Right hindlimb (tissue), 1 donor: ENCODE measurements at places on chromosomes 16 and 17.

DNA sequence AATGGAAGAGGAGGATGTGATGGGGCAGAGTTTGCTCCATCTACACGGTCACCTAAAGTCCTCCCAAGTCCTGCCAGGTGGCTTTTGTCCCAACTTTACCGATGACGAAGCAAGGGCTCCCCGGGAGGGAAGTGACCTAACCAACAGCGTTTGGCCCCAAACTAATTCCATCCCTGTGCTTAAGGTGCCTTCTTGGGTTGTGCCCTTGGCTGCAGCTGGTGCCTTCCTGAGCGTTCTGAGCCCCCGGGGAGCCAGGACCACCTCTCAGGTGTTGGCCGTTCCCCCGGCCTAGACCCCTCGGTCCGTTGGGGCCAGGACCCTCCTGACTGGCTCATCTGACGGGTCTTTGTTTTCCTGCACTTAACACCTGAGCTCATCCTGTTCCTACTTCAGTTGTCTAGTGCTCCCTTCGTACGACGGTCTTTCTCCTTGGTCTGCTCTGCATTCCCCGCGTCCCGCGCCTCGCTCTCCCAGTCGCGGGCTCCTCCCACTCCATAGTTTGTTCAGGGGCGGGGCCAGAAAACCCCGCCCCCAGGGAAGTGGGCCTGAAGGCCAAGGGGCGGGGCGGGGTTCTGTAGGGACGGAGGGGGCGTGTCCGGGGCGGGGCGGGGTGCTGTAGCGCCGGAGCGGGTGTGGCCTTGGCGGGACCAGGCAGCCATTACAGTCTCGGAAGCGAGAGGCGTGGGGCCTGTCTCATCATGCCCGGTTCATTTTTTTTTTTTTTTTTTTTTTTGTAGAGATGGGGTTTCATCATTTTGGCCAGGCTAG, 822 bp upstream of the ZSCAN10 start:
- peak; percentile 91 for DNase-seq

DNA sequence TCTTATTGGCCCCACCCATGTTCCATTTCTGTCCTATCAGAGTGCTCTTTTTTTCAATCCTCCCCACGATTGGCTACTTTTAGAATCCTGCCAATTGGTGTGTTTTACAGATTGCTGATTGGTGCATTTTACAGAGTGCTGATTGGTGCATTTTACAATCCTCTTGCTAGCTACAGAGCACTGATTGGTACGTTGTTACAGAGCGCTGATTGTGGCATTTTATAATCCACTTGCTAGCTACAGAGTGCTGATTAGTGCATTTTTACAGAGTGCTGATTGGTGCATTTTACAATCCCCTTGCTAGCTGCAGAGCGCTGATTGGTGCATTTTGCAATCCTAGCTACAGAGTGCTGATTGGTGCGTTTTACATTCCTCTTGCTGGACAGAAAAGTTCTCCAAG, 9.5 kb upstream of the CCL17 start:
- no peak for DNase-seq

DNA sequence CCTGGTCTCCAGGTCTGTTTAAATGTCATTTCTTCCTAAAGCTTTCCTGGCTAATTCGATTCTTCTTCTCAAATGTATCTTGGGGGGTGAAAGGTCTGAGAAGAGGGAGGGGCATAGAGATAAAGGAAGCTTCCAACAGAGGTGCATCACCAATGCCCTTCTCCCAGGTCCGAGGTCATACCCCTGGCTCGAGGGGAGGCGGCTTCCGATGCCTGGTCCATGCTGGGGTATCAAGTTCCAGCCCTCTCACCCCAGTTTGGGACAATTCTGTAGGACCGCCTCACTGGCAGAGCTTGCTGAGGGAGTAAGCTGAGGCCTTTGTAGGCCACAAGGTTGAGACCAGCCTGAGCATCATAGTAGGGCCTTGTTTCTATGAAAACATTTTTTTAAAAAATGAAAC, 10.3 kb upstream of the CEP20 start:
- DNase-seq: no peak

- no peak for DNase-seq
Measured at GRCh38 chr16:58187092-58187491, 10.8 kb downstream of the CSNK2A2 start.

DNA sequence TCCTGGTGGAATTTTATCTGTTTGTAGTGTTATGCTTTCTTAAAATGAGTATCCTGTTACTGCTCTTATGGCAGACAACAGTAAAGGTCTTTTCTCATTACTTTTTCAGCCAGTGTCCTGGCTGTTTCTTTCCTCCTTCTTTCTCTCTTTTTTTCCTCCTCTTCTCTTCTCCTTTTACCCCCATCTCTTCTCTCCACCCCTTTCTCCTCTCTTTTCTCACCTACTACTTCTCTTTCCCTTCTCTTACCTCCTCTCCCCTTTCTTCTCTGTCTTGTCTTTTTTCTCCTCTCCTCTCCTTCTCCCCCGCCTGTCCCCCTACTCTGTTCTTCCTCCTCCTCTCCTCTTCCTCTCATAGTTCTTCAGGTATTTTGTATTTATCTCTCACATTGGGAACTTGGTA, 48.9 kb downstream of the CPD start:
- DNase-seq: no peak
